ENCODE measurements at places on chromosomes 5 and 9.

DNA sequence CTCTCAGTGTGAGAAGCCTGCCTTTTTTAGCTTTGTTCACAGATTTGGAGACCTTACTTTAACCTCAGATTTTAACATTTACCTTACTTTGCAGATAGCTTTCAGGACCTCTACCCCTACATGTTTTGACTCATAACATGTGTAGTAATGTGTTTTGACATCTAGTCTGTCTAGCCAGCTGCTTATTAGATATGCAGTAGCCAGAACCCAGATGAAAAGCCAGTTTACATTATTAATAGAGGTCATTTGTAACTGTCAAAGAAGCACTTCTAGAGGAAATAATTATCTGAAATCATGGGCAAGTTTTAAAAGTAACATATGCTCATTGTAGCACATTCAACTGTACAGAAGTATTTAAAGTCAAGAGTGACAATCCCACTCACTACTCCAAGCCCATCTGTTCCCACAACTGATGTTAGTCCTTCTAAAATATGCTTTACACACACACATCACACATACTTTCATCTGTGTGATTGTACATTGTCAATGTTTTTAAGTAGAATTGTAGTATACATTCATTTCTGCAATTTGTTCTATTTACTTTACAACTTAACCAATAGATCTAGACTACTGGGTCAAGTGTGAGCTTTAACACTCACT lies 71.8 kb upstream of the NIPAL4 start:
- DNase-seq, result no peak

- DNase-seq, result no peak
These were observed 3.1 kb upstream of the FAM120AOS start for GRCh38 chr9:93456504-93456903.

GRCh38 chr9:27090231-27090630 lies 18.8 kb upstream of the TEK start:
- no peak for DNase-seq

DNA sequence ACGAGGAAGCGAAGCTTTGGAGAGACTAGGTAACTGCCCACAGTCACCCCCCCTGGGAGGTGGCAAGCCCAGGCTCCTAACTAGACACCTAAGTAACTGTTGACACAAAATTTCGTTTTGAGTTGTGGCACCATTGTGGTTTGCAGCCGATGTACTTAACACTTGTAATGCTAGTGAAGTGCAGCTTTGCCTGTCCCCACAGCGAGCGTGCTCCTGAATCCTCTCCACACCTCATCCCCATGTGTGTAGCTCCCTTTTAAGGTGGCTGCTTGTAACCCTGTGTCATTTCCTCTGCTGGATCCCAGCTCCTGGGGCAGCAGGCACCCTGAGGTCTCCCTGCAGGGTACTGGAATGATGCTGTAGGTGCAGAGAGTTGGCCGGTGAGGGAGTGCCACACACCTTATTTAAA lies 114.9 kb downstream of the TRIO start:
- DNase-seq, result no peak

DNA sequence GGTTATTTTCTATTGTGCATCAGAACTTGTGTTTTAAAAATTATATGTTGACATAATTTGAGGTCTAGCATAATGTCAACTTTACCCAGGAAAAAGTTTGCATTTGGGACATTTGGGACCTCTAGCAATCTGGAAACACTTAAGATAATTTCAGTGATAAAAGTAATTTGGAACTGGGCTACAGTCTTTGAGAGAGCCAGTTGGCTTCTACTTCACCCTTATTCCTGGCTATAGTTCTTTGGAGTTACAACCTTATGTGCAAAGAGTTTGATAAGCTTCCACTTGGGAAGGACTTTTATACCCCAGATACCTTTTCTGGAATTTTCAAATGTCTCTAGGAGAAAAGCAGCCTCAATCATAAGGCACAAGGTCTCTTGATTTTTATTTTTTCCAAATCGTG lies 139.3 kb downstream of the ARRDC3 start:
- no peak for DNase-seq

- DNase-seq, result peak; percentile 59
These were observed 53.0 kb downstream of the CDC14B start for GRCh38 chr9:96566498-96567202.
